ENCODE measurements at places on chromosomes 12 and 14.

DNA sequence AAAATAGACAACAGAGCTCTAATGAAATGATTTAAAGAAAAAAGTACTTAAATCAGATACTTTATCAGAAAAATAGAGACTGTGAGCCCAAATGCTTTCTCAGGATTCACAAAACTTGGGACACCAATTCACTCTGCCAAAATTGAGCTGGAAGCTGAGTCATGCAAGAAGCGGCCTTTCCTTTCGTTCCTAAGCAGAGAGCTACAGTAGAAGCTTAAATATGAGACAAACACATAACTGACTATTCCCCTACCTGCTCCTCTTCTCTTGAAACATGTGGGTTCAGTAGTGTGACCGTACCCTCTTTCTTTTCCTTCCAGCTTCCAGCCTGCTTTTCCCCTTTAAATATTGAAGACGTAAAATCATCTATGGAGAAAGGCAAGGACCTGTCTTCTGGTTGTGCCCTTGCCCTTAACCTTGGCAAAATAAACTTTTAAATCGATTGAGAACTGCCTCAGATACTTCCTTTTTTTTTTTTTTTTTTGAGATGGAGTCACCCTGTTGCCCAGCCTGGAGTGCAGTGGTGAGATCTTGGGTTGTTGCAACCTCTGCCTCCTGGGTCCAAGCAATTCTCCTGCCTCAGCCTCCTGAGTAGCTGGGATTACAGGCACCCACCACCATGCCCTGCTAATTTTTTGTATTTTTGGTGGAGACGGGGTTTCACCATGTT, 4.4 kb upstream of the SDS start:
- DNase-seq, result no peak

- DNase-seq, result no peak
These were observed 38.8 kb downstream of the SLC15A5 start for GRCh38 chr12:16238661-16239060.

- no peak for DNase-seq
These were observed 44.2 kb downstream of the INSM2 start for GRCh38 chr14:35578135-35578534.

- no peak for DNase-seq
These were observed 10.6 kb downstream of the FOXA1 start for GRCh38 chr14:37584211-37585100.

- DNase-seq, result no peak
These were observed 242.5 kb upstream of the ARHGAP5 start for GRCh38 chr14:31834616-31835015.

- DNase-seq, result no peak
These were observed 235.5 kb upstream of the TBX3 start for GRCh38 chr12:114919479-114919878.

DNA sequence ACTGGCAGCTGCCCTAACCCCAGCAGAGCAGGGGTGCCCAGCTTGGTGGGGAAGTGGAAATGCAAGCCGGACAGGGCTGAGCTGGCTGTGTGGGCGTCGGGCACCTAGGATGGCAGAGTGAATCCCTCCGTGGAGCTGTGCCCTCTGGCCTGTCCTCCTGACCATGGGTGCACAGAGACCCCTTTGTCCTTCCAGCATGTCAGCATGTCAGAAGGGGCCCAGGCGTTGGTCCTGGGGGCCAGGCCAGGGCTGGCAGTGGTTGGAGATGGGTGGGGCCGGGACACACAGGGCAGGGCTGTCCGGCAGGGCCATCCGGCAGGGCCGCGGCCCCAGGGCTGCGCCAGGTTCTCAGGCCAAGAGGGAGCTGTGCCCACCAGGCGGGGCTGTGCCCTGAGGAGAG, 8.8 kb upstream of the TEX22 start:
- DNase-seq, result no peak

DNA sequence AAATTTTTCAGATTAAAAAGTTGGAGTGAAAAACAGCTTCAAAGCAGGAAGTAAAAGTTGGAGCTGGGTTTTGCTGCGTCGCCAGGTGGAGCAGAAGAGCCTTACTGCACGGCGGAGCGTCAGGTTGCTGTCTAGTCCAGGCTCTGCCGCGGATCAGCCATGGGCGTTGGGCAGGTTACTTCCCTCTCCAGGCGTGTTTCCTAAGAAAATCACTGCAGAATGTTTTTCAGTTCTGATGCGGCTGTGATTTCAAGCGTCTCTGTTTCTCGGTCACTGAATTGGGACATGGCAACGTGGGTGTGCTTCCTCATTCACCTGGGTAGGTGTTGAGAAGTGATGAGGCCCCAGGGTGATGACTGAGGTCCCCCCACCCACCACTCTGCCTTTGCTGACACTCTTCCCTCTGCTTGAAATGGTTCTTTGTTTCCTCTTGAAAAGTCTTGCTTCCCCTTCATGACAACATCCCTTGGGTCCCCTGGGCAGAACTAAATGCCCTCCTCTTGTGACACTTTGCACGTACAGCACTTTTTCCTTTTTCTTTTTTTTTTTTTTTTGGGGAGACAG, 7.6 kb downstream of the EVL start:
- DNase-seq, result peak; percentile 74

DNA sequence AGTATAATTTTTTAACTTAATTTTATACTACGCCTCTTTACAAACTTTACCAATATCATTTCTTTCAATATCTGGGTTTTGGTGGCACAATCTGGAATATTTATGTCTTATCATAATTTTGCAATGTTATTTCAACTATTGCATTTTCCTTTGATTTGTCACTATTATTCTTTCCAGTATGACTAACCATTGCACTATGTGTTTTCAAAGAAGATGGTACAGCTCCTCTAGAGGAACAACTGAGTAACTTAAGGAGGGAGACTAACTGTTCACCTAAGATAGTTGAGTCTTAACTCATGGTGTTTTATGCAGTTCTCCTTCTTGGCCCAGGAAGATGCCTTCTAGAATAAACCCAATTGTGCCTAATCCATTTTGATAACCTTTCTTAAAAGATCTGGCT, 60.5 kb upstream of the KIF21A start:
- DNase-seq, result no peak

GRCh38 chr12:24135158-24135850, 185.8 kb upstream of the SOX5 start:
- DNase-seq, result no peak
